ENCODE measurements at places on chromosomes 7 and 10.

GRCh38 chr10:126904818-126905701, at the start of gene DOCK1:
DOCK1 (plus strand) TSS chr10:126905428; CDS start chr10:126905518, 90 bp downstream.
- DNase-seq = peak; percentile 76

- no peak for DNase-seq
Measured at GRCh38 chr10:60803433-60803832, 25.2 kb downstream of the CDK1 start.

GRCh38 chr10:72009425-72010081, 45.4 kb downstream of the CHST3 start:
- DNase-seq = no peak

DNA sequence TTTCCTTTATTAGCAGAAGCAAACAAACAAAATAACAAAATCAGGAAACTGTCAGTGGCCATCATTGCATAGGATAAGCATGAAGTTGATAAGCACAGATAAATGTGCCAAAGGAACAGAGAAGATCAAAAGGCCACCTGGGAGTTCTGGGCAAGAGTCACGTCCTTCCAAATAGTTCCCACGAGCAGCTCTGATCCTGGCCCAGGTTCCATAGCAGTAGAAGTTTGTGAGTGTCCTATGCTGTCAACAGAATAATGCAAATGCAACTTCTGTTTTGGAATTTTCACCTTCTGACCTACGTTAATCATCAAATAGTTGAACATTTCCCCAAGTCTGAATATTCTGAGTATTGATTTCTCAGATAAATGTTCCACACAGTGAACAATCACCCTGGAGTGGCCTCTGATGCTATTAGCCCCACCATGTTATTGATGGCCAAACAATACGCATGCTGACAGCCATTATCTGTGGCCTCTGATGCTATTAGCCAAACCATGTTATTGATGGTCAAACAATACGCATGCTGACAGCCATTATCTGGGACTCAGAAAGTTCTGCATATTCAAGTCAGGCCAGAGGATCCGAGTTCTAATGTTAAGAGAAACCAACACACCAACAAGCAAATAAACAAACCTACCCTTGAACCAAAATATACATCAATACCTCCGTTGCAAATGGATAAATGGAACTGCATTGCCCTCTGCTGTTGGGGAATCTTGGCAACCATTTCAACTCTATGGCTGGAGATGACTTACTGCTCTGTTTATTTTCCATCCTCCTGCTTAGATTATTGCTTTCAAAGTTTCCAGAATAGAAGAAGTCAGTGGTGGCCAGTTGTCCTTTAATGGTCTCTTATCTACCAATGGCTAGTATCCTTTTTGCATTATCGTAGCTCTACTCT, 63.3 kb downstream of the MRC1 start:
- peak; percentile 55 for DNase-seq

- no peak for DNase-seq
Measured at GRCh38 chr7:3607847-3608246, 306.8 kb downstream of the SDK1 start.

- peak; percentile 72 for DNase-seq
Measured at GRCh38 chr7:17680943-17681351, 259.3 kb downstream of the SNX13 start.

DNA sequence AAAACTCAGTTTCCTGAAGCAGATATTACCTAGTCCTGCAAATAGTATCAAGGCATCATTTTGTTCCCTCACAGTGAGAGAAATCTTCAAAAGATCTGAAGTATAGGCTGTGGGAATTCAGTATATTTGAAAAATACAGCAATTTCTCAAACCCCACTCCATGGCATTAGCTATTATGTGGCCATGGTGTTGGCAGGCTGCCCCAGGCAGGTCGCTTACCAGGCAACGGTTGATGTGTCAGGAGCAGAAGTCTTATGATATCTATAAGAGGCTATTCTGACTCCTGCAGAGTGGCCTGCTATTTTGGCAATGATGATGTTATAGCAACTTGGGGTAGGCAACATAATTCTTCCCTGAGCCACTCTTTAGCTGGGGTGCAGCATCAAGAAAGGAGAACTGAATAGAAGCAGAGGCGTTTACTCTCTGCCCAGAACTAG, 187.9 kb downstream of the PLXDC2 start:
- peak; percentile 85 for DNase-seq

- DNase-seq = peak; percentile 40
Measured at GRCh38 chr7:40000734-40001315, 50.8 kb downstream of the CDK13 start.

- DNase-seq = no peak
Measured at GRCh38 chr10:28644647-28645046, 32.7 kb upstream of the BAMBI start.

GRCh38 chr7:137025469-137026175, 157.2 kb downstream of the CHRM2 start:
- DNase-seq = no peak

- DNase-seq = no peak
Measured at GRCh38 chr7:55515569-55516279, 56.6 kb downstream of the VOPP1 start.
